ENCODE measurements at places on chromosomes 11 and 22.
A peak's percentile ranks its signal among the peaks of the same experiment; 100 is the strongest.

DNA sequence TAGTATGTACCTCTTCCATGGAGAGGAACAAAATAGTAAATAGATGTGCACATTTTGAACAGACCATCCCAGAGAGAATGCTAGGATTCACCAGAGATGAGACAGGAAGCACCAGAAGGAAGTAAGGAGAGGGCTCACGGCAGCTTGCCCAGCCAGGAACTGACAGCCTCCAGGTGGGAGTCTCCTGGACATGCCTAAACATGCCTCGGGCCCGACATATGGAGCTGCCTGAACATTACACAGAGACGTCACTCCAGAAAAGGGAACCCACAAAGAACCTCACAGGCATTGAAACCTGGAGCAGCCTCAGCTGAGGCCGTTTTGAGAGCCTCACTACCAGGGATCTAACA is 67.4 kb downstream of the BRD1 start:
- peak; percentile 1 for DNase-seq

DNA sequence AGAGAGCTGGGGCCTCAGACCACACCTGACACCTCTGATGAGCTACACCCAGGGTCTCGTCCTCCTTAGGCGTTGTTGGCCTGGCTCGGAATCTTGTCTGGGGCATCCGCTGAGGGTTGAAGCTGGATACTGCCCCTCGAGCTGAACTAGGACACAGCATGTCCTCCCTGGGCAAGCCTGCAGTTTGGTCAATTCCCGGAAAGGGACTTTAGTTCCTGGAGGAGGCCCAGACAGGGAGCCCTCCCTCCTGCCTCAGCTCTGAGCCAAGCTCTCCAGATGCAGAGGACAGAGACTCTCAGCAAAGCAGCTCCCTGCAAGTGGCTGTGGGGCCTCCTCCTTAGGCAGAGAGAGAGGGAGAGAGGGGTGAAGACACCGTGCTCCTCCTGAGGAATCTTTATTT is 4.9 kb downstream of the APOL3 start:
- DNase-seq, result peak; percentile 31

- no peak for DNase-seq
Measured at GRCh38 chr11:95193541-95193940, 37.5 kb downstream of the SESN3 start.

- DNase-seq, result no peak
Measured at GRCh38 chr11:125777309-125777708, 1.3 kb downstream of the PATE2 start.

DNA sequence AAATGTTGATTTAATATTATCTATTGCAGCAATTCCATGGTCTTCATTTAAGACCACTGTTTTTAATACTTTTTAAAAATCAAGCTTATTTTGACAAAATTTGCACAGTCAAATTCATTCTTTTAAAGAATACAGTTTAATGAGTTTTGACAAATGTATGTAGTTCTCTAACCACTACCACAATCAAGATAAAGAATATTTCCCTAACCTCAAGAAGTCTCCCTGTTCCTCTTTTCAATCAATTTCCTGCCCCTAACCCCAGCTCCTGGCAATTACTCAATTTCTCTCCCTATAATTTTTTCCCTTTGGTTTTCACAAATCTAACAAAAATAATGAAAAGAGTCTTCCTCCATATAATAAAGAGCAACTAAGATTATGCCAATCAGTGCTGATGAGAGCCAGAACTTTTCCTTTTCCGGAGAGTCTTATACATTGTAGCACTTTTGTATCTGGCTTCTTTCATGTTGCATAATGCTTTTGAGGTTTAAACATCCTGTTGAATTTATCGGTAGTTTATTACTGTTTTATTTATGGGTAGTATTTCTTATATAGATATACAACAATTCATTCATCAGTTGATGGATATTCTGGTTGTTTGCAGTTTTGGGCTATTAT is 231.7 kb downstream of the AASDHPPT start:
- no peak for DNase-seq

DNA sequence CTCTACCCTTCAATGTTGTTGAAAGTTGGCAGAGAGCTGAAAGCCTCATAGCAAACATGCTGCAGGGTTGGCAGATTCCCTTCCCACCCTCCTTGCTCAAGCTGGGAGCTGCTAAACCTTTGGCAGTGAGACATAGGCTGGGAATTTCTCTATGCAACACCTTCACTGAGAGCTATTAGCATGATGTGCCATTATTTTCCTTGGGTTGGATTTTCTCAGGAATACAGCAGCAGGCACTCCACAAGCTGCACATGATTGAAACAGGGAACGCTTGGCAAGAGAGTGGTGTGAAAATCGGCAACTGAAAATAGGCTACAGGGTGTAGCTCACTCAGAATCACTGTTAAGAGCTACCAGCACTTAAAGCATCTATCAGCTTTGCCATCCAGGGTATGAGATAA is 9.6 kb upstream of the ALKBH3 start:
- no peak for DNase-seq

- no peak for DNase-seq
Measured at GRCh38 chr11:4751201-4751600, 18.5 kb downstream of the OR51F1 start.

GRCh38 chr11:134452026-134452837 is 40.2 kb upstream of the B3GAT1 start:
- DNase-seq, result no peak

GRCh38 chr22:22048981-22049531 is 66.5 kb upstream of the TOP3B start:
- DNase-seq, result no peak

DNA sequence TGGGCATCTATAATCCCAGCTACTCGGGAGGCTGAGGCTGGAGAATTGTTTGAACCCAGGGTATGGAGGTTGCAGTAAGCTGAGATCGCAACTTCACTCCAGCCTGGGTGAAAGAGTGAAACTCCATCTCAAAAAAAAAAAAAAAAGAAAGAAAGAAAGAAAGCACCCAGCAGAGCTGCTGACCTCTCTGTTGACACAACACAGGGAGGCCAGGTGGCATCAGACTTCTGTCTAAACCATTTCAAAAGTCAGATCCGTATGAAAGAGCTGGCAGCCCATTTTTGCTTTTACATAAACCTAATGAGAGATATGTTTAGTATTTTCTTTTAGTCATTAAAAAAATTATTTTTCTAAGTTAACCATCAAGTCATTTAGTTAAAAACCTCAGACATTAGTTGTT is 64.4 kb upstream of the RRM1 start:
- DNase-seq, result no peak

DNA sequence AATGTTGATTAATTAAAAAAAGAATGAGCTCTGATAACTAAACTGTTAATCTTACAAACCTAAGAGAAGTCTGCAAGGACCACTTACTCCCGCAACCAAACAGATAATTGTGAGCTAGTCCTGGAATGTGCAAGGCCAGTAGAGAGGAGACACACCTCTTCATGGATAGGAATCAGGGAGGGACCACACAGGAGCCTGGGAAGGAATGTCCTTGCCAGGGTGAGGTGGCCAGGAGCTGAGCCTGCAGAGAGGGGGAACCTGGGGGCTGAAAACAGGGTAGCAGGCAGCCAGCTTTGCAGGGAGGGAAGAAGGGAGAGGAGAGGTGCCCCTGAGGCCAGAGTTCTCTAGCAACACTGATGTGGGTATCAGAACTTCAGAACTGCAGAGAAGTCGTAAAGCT is 9.4 kb upstream of the NLRP10 start:
- no peak for DNase-seq

GRCh38 chr11:34758262-34758661 is 137.4 kb downstream of the EHF start:
- DNase-seq, result no peak

- no peak for DNase-seq
Measured at GRCh38 chr11:2483426-2483825, 38.6 kb downstream of the KCNQ1 start.

DNA sequence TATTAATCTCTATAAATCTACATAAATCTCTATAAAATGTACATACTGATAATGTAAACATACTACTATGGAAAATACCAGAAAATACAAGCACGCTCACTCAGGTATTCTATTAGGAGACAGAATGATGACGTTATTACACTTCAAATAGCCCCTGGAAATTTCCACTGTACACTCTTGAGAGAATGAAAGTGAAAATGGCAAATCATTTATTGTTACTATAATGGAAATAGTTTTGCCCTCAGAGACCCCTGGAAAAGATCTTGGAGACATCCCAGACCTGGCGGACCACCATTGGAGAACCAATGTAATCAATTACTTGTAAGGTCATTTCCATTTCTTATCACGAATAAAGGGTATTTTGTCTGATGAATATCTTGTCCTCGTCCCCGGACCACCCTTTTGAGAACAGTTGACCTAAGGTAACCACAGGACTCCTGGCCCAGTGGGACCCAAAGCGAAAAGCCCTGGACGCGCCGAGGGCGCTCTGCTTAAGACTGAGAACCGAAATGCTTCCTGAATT is 509 bp upstream of the PRRG4 start:
- no peak for DNase-seq

DNA sequence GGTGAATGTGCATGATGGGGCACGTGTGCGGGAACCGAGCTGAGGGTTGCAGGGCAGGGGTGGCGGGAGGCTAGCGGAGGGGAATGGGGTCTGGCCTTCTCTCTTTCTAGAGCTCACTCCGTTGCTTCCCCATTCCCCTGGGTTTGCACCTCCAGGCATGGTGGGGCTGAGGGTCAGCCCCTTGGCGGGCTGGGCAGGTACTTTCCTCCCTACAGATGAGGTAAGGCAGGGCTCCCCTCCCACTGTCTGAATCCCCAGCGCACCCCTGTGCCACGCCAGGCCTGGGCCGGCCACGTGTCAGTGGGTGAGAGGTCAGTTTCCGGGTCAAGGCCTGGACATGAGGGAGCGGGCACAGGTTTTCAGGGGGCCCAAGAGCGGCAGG is 8.9 kb downstream of the SUSD2 start:
- DNase-seq, result no peak

DNA sequence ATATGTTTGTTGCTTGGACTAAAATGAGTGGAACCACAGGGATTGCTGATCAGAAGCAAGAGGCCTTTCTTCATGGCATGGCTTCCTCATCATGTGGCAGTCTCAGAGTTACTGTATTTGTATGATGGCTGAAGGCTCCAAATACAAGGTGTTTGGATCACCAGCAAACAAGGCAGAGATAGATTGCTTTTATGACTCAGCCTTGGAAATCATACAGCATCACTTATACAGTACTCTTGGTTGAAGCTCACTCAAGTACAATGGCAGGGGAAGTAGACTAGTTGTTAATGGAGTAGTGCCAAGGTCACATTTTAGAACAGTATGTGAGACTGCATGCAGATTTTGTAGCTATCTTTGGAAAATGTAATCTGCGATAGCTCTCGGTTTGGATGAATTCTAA is 16.6 kb downstream of the CAPRIN1 start:
- no peak for DNase-seq

DNA sequence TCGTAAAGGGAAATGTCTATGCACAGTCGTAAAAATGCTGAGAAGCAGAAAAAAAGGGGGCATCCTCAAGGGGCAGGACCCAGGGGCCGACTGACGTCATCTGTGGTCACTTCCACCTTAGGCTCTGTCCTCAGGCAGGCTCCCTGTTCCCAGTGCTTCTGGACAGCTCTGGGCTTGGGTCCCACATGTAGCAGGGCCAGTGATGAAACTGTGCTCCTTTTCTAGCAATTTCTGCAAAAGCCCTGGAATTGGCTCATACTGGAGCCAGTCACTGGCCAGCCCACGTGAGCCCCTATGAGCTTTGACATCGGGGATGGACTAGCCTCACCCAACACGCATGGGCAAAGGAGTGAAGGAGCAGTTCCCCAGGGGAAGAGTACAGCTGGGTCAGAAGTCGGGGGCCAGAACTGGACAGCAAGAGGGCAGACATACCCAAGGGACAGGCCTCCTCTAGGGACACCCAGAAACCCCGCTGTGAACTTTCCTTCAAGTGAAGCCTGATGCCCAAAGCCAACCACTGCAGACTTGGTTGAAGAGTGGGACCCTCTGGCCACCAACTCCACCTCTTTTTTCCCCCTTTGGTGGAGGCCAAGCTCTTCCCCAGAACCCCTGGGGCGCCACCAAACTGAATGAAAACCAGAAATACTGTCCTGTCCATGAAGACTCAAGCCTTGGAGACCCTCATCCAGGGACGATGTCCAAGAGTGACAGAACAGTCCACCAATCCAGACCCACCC is 1349.0 kb downstream of the BRD1 start:
- no peak for DNase-seq

DNA sequence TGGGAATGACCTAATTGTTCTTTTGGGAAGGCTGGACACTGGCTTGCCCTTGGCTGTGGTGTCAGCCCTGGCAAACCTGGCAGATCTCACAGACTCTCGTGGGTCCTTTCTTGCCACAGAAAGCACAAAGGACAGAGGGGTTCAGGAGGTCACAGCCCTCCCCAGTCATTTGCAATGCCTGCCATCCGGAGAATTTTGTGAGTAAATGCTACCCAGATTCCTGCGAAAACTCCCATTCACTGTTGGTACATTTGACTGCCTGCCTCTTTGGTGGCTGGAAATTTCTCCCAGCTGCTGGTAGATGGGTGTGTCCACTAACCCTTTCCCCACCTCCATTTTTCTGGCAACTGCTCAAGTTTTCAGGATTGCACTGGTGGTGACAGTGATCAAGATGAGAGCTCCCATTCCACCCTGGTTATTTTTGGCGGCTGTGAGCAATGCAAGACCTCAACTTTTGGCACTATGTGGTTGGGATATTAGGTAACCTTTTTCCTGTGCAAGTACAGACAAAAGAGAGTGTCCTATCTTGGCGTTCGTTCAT is 155.7 kb downstream of the NAV2 start:
- DNase-seq, result no peak

DNA sequence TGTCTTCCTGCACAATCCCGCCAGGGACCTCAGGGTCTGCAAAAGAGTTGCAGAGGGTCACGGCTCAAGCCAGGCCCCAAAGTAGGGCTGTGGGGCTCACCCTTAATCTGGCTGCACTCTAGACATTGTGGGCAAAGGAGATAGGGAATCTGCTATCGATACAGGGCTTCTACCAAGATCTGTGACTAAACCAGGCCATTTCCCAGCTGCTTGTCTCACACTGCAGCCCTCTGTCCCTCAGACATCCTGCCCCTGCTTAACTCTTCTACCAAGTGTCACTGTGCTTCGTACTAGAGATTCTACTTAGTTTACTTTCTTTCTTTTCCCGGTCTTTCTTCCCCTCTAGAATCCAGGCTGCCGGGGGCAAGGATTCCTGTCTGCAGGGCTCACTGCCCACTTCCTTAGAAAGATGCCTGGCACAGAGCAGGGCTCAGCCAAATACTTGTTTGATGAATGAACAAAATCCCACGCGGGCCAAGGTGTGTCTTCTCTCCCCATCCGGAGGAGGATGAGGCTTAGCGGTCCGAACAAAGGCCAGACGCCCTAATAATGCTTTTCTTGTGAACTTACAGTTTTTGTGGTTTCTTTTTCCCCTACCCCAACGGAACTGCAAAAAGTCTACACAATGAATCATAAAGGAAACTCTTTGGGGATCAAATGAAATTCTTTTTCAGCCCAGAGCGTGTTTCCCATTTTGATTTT is 61.3 kb upstream of the ANO1 start:
- no peak for DNase-seq

GRCh38 chr22:46370584-46371291 is 35.2 kb downstream of the TRMU start:
- no peak for DNase-seq

- no peak for DNase-seq
Measured at GRCh38 chr11:44946263-44946662, 4.4 kb downstream of the TP53I11 start.

- DNase-seq, result peak; percentile 24
Measured at GRCh38 chr11:60345489-60345888, 18.4 kb downstream of the MS4A6E start.

- no peak for DNase-seq
Measured at GRCh38 chr11:83723999-83724398, 437.8 kb upstream of the CCDC90B start.

- DNase-seq, result no peak
Measured at GRCh38 chr22:45650721-45651120, 20.9 kb upstream of the ATXN10 start.

Data from activated T-cell treated with anti-CD3 and anti-CD28 coated beads, Interleukin-2, amount 50 U/mL, for 48 hours (primary cell).